Natural killer cell (primary cell): ENCODE measurements at places on chromosomes 16 and 17. TPM values are rescaled to one million over a fixed set of nuclear protein-coding genes. Genes with fewer than 3 reads are reported as not detected.

SLC6A2 gene
- total RNA-seq = not detected

DNA sequence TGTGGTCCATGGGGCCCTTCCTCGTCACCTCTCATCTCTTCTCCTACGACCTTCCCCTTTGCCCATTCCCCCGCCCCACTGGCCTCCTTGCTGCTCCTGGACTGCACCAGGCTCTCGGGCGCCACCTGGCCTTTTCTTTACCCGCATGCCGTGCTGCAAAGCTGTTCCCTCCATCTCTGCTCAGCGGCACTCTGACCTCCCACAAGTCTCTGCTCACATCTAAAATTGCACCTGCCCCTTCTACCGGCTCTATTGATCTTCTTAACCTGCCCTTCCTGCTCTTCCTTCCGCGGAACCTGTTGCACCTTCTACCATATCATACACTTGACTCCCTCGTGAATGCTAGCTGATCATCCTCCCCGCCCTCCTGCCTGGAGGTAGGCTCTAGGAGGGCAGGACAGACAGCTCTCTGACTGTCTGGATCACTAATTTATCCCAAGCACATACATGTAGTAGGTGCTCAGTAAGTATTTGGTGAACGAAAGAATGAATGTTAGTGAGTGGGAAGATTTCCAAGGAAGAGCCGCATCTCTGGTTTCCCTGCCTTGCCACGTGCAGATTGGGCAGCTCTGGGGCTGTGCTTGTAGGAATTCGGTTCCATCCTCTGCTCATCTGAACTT, 17.3 kb downstream of the DNAH17 start:
- peak; percentile 36 for DNase-seq

GRCh38 chr17:79946352-79947231, 89.1 kb downstream of the TBC1D16 start:
- no peak for DNase-seq

DNA sequence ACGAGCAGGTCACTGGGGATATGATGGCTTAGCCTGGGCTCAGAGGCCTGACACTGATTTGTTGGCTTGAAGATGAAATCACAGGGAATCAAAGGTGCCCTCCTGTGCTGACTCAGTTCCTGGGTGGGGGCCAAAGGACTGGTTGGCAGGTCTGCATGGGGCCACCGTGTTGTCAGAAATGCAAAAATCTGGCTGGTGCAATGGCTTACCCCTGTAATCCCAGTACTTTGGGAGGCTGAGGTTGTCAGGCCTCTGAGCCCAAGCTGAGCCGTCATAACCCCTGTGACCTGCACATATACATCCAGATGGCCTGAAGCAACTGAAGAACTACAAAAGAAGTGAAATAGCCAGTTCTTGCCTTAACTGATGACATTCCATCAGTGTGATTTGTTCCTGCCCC, 314.2 kb downstream of the WWOX start:
- no peak for DNase-seq

ADAP2 gene
- total RNA-seq = 2.9 TPM

GRCh38 chr17:49703557-49704277, 4.0 kb downstream of the SLC35B1 start:
- DNase-seq = no peak

GRCh38 chr17:39028690-39029089, 61.5 kb upstream of the FBXO47 start:
- DNase-seq = no peak

GRCh38 chr17:19376811-19377210, 1.5 kb upstream of the MAPK7 start:
- DNase-seq = peak; percentile 39

CLEC18B gene
- total RNA-seq = 0.30 TPM

- DNase-seq = no peak
Observed at GRCh38 chr16:24980077-24980793, 34.9 kb downstream of the ARHGAP17 start.
